ENCODE measurements at places on chromosomes 13 and 19. TPM values are rescaled to one million over a fixed set of nuclear protein-coding genes. Genes with fewer than 3 reads are reported as not detected.

RELB gene
- 15.1 TPM for total RNA-seq

- H3K4me1 ChIP-seq, result no peaks in the 10 kb centered on the region
- no peak overlapping the region for H3K27ac ChIP-seq
These were observed 9.9 kb downstream of the CEACAM4 start for GRCh38 chr19:41616792-41617621.

GRCh38 chr13:19680751-19681150 lies 47.3 kb downstream of the MPHOSPH8 start:
- peaks cover 11% of the 10 kb centered on the region for H3K36me3 ChIP-seq
- no peaks in the 10 kb centered on the region for H3K27me3 ChIP-seq
- DNase-seq, result no peak
- no peak overlapping the region for H3K4me3 ChIP-seq

SELENOV gene
- total RNA-seq, result not detected

DNA sequence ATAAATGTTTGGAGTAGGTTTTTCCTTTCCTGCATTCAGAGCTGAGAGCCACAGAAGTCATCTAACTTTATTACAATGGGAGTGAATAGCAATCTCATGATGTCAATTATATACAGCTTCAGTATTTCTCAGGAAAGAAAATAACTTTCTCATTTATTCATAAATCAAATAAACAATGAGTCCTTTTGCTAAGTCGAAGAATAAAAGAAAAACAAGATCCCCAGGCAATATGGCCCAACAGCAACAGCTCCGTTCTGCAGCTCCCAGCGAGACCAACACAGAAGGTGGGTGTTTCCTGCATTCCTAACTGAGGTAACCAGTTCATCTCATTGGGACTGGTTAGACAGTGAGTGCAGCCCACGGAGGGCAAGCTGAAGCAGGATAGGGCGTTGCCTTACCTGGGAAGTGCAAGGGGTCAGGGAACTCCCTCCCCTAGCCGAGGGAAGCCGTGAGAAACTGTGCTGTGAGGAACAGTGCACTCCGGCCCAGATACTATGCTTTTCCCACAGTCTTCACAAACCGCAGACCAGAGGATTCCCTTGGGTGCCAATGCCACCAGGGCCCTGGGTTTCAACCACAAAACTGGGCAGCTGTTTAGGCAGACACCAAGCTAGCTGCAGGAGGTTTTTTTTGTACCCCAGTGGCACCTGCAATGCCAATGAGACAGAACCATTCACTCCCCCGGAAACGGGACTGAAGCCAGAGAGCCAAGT lies 128.2 kb downstream of the SLITRK1 start:
- no peaks in the 10 kb centered on the region for H3K27me3 ChIP-seq
- peaks cover 27% of the 10 kb centered on the region for H3K4me1 ChIP-seq
- DNase-seq, result no peak
- no peak overlapping the region for H3K27ac ChIP-seq
- peaks cover 4% of the 10 kb centered on the region for H3K36me3 ChIP-seq

TEX26 gene
- total RNA-seq, result not detected

- H3K36me3 ChIP-seq, result no peaks in the 10 kb centered on the region
- H3K27me3 ChIP-seq, result no peaks in the 10 kb centered on the region
- no peak overlapping the region for H3K4me3 ChIP-seq
- H3K4me1 ChIP-seq, result no peaks in the 10 kb centered on the region
- no peak overlapping the region for H3K27ac ChIP-seq
- no peak for DNase-seq
These were observed 26.6 kb downstream of the CD70 start for GRCh38 chr19:6564393-6564792.

DNA sequence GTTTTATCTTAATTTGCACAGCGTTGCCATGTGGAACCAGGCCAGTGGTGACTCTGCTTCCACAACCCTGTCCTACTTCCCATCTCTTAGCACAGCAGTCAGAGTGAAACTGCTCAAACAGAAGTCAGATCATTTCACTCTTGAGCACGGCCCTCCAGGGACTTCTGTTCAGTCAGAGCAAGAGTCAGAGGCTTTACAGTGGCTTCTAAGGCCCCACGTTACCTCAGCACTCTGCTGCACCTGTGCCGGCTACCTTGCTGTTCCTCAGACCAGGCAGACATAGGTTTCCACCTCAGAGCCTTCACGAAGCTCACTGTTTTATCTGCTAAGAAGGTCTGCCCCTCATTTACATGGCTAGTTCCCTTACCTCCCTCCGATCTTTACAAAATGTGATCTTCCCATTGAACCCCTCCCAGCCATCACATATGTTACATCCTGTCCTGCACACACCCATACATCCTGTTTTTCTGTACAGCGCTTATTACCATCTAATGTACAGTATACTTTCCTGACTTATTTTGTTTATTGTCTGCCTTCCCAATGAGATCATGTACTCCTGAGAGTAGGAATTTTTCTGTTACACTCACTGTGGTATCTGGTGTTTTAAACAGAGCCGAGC lies 41.6 kb downstream of the TM9SF2 start:
- peaks cover 57% of the 10 kb centered on the region for H3K36me3 ChIP-seq
- H3K4me1 ChIP-seq, result no peaks in the 10 kb centered on the region
- no peak for DNase-seq

GRCh38 chr13:45258334-45258675 lies 57.5 kb upstream of the KCTD4 start:
- H3K36me3 ChIP-seq, result peaks cover 12% of the 10 kb centered on the region
- H3K27ac ChIP-seq, result no peak overlapping the region
- DNase-seq, result no peak

PCDH20 gene
- total RNA-seq, result 0.70 TPM

GRCh38 chr13:109213714-109214113 lies 572.7 kb downstream of the IRS2 start:
- peaks cover 12% of the 10 kb centered on the region for H3K4me1 ChIP-seq
- H3K36me3 ChIP-seq, result no peaks in the 10 kb centered on the region
- no peaks in the 10 kb centered on the region for H3K27me3 ChIP-seq
- no peak for DNase-seq
- no peak overlapping the region for H3K4me3 ChIP-seq
- H3K27ac ChIP-seq, result no peak overlapping the region

- no peak overlapping the region for H3K4me3 ChIP-seq
- H3K4me1 ChIP-seq, result no peaks in the 10 kb centered on the region
- no peak overlapping the region for H3K27ac ChIP-seq
These were observed 431.4 kb downstream of the FGF9 start for GRCh38 chr13:22102271-22102670.

- H3K27me3 ChIP-seq, result no peaks in the 10 kb centered on the region
- DNase-seq, result no peak
- peak overlapping the region; percentile 85 for H3K27ac ChIP-seq
- no peak overlapping the region for H3K4me3 ChIP-seq
- H3K36me3 ChIP-seq, result no peaks in the 10 kb centered on the region
These were observed 217.1 kb downstream of the ENOX1 start for GRCh38 chr13:43569658-43570057.

CD22 gene
- not detected for total RNA-seq

Data from osteocyte (in vitro differentiated cells).